ENCODE measurements at places on chromosomes 13 and 19.
A peak's percentile ranks its signal among the peaks of the same experiment; 100 is the strongest.

DNA sequence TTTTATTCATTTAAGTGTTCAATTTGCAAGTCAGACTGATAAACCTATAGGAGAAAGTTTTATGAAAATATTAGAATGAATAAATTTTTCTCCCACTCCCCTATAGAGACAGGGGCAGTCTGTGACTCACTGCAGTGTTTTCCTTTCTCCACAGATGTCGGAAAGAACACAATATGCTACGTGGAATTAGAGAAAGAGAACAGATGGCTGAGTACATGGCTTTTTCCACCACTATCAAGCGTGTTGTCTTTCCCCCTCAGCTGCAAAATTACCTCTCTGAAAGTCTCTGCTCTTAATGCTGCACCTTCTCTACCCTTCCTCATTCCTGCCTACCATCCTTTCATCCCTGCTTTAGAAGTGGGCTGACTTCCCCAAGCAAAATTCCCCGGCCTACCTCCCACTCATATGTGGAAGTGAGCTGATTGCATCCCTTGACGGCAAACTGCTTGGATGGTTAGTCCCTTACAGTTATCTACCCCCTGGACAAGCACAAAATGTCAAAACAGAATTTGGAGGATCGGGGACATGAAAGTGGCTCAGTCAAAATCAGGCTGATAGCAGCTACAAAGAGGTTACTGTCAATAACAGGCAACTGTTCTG lies 30.0 kb downstream of the FLT1 start:
- no peak for DNase-seq

- no peak for DNase-seq
Observed at GRCh38 chr19:2665103-2665502, 37.4 kb downstream of the GNG7 start.

GRCh38 chr19:48061401-48062344 lies 17.8 kb upstream of the CABP5 start:
- no peak for DNase-seq

DNA sequence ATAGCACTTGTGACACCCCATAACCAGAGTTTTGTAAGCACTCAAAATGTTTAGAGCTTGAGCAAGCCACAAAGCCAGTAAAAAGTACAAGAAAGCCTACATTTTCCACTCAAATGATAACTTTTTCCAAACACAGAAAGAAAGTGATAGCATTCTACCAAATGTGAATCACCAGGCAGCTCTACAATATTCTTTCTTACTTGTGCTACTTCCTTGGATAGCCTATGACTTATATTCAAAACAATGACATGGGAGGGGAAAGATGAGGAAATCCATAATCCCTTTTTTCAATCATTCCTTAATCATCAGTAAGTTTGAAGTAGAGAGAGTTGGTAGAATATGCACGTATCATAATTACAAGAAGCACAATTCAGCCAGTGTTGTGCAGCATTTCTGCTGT lies 650.8 kb upstream of the PCDH9 start:
- no peak for DNase-seq

- DNase-seq, result no peak
Observed at GRCh38 chr19:19873381-19873780, 7.7 kb downstream of the ZNF253 start.

DNA sequence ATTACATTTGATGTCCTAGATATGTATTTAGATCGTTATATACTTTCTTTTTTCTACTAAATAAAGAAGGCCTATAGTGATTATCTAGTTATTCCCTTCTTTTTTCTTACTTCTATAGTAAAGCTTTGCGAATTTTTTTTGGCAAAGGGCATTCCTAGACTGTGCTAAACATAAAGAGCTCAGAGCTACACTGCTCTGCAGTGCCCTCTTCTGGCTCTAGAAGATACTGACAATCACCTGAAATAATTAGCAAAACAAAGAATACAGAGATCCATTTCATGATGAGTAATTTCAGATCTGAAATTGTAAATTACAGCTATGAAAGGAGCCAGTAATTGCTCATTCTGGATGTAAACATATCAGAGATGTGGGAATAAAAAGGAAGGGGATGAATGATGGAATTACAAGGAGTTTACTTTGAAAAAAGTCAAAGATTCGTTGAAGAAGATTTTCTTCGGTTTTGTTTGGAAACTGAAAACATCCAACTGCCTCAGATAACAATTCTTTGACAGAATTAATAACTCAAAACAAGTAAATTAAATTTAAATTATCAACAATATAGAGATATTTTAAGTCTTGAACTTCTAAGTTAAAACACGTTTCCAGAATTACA lies 288.5 kb downstream of the NALCN start:
- DNase-seq, result peak; percentile 34

DNA sequence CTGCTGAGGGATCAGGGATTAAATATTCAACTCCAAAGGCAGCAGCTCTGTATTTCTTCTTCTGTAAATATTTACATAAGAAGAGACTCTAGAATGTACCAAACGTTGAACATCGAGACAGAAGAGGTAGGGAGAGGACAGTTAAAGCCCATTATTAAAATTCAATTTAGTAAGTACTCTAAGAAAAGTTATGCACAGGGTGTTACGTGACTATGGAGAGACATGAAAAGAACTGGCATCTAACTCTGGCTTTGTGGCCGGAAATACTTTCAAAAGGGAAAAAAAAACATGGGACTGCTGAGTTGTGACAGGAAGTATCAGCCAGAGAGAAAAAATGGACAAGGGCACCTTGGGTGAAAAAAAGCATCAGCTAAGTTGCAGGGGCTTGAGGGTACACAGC lies 36.7 kb downstream of the LNX2 start:
- DNase-seq, result no peak

- DNase-seq, result no peak
Observed at GRCh38 chr19:43438291-43439031, 23.8 kb downstream of the TEX101 start.

GRCh38 chr19:5046339-5047039 lies 77.6 kb downstream of the KDM4B start:
- DNase-seq, result peak; percentile 96

DNA sequence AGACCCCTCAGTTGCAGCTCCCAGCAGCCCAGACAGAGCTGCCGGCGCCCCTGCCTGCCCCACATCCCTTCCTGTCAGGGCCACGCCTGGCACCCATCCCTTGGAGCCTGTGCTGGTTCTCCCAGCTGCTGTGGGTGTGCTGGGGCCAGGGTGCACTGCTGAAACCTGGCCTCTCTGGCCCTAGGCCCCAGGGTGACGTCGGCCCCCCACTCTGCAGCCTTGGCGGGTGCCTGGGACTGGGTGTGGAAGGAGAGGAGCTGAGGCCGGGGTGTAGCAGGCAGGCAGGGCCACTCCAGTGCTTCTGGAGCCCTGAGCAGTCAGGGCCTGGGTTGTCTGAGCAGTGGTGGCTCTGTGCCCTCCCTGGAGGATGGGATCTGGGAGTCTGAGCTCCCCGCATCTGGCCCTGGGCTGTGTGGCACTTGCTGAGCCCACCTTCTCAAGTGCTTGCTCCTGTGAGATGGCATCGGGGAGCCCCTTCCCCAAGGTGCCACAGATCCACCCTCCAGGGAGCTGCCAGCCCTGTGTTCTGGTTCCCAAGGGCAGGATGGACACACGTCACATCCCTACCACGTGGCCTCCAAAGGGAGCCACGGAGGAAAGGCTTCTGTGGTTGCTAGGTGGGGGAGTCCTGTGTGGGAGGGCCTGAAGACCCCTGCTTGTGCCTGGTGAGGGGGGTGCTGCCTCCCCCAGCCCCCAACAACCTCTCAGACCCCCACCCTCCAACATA lies 5.2 kb downstream of the PLEKHJ1 start:
- DNase-seq, result no peak

DNA sequence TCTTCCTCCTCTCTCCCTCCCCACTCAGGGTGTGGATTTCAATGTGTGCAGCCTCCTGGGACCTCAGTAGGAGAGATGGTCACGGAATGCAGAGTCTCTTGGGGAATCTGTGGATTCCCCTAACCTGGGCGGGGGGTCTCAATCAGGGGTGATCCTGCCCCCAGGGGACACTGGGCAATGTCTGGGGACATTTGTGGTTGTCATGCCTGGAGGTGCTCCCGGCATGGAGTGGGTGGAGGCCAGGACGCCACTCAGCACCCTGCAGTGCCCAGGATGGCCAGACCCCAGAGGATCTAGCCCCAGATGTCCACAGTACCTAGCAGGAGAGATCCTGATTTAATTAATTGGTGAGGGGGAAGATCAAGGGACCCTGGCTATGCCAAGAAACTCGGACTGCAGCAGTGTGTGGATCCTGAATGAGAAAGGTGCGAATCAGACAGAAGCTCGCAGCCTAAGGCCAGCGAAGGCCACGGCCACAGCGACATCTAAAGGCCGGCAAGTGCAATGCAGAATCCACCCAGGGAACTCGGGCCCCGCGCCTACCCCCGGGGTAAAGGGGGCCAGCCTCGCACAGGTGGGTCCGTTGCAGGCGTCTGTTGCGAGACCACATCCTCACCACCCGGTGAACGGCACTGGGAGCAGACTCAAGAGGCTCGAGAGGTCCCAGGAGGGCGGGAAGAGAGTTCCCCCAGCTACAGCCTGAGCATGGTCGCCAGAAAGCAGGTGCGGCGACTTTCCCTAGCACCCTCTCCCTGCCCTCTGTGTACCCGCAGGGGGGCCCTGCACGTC lies 88.8 kb downstream of the GNG7 start:
- peak; percentile 25 for DNase-seq

DNA sequence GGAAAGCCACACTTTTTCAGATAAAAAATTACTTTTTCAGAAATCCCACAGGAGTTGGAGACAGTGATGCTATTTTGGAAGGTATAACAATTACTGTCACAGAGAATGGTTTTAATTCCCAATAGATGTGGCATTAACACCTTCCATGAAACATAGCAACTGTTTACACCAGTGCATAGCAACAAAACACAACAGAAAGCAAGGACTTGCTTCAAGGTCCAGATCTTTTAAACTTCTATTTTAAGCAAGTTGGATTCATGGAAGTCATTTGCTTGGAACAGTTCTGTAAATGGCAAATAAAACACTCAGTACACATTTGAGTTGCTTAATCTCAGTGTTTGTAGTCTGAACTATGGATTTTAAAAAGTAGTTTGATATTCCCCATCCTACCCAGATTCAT lies 385.9 kb upstream of the SPRY2 start:
- no peak for DNase-seq

- DNase-seq, result no peak
Observed at GRCh38 chr19:34666200-34666957, 10.6 kb downstream of the SCGB2B2 start.

GRCh38 chr13:95707035-95707434 lies 30.1 kb downstream of the DNAJC3 start:
- no peak for DNase-seq

DNA sequence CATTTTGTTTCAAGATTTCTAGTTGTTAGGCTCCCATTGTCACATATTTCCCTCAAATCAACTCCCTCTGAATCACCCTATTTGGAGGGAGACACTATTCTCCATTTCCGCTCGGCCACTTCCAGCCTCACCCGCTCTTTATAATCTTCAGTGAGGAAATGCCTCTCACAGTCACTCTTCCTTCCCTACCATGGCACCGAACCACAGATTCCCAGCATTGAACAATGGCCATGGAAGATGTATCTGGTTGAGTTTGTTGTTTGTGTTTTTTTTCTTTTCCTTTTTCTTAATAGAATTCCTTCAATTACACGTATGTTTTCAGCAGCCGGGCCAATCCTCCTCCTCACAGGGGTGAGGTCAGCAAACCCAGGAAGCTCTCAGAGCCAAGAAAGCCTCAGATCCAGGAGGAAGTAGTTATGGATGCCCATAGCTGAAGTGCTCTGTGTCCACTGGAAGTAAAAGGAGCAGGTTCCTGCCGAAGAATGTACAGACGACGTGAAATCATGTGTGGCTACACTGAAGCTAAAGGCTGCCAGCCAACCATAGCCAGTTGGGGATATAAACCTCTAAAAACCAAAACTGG lies 472.1 kb downstream of the FOXO1 start:
- no peak for DNase-seq

GRCh38 chr13:31761951-31762350 lies 22.6 kb downstream of the RXFP2 start:
- DNase-seq, result no peak

GRCh38 chr13:84870190-84870589 lies 929.0 kb downstream of the SLITRK6 start:
- DNase-seq, result no peak

GRCh38 chr13:24106429-24106828 lies 54.1 kb upstream of the SPATA13 start:
- DNase-seq, result no peak

DNA sequence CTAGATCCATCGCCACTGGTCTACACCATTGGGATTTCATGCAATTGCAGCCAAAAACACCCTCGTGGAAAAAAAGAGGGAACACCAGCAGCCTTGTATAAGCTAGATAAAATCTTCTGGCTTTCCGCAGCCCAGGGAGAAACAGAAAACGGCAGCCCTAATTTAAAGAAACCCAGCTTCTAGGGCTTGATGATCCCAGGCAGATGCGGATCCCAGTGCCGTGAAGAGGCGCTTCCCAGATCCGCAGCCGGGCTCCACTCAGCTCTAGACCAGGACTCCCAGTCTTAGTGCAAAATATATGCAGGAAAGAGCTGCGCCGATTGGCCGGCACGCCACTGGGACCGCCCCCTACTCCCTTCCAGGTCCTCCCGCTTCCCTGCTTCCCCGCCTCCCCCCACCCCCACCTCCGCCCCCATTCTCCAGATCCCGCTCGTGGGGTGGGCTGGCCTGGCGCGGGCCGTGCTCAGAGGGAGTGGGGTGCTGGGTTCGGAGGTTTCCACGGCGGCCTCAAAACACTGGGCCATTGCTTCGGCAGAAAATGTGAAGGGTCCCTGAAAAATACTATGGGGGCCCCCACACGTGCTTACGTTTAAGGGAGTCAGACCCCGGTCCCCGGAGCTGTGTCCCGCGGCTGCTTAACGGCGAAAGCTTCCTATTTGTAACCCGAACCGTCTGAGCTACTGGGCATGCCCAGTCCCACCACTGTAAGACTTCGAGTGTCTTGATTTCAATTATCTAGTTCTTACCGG lies 63.1 kb downstream of the SERP2 start:
- DNase-seq, result peak; percentile 93

DNA sequence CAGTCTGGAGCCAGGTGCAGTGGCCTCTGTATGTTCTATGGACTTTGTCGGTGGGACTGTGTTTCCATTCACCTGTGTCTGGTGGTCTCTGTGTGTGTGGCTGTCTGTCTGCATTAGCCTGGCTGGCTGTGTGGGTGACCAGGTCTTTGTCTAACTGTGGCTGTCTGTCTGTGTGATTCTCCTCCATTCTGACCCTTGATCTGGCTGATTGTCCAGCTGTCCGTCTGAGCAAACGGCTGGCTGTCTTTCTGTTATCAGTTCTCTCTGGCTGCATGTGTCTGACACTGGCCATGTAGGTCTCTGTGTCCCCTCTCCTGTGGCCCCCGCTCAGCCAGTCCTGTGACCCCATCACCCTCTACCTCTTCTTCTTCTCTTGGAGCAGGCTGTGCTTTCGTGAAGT lies 53.2 kb downstream of the CELF5 start:
- no peak for DNase-seq

GRCh38 chr13:52029569-52029968 lies 5.1 kb downstream of the UTP14C start:
- no peak for DNase-seq

- DNase-seq, result no peak
Observed at GRCh38 chr13:107534548-107534947, 680.8 kb downstream of the LIG4 start.

- DNase-seq, result no peak
Observed at GRCh38 chr19:5260381-5260967, 80.1 kb downstream of the PTPRS start.

Data from NCI-H345 (cell line).